Fibroblast of villous mesenchyme (primary cell): ENCODE measurements at places on chromosomes 11 and 22. TPM values are rescaled to one million over a fixed set of nuclear protein-coding genes. Genes with fewer than 3 reads are reported as not detected.

DNA sequence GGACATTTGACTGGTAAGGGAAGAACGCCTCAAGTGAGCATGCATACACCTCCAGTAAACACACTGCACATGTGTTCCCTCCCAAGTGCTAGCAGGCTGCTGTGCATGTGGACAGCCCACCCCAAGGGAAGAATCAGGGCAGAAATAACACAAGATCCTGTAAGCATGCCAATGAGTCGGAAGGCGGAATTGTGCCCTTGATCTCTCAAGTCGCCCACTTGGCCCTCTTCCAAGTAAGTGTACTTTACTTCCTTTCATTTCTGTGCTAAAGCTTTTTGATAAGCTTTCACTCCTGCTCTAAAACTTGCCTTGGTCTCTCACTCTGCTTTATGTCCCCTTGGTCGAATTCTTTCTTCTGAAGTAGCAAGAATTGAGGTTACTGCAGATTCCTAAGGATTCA lies 139.6 kb downstream of the TRPC6 start:
- no peak for DNase-seq

DNA sequence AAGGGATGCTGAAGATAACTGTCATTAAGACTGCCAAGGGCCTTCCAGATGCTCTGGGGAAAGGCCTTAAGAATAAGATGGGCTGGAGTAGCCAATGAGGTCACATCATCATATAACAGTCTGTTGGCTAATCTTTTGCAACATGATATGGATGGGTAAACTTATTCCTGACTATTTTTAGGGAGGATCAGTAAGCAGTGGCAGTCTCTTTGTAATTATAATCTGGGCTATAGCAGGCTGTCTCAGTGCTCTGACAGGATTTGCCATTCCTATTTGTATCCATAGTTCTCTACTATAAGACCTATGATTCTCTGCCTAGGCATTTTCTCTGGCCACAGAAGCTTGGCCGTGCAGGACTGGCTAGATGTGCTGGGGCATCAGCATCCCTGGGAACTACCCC lies 16.1 kb upstream of the CALCB start:
- DNase-seq: no peak

DNA sequence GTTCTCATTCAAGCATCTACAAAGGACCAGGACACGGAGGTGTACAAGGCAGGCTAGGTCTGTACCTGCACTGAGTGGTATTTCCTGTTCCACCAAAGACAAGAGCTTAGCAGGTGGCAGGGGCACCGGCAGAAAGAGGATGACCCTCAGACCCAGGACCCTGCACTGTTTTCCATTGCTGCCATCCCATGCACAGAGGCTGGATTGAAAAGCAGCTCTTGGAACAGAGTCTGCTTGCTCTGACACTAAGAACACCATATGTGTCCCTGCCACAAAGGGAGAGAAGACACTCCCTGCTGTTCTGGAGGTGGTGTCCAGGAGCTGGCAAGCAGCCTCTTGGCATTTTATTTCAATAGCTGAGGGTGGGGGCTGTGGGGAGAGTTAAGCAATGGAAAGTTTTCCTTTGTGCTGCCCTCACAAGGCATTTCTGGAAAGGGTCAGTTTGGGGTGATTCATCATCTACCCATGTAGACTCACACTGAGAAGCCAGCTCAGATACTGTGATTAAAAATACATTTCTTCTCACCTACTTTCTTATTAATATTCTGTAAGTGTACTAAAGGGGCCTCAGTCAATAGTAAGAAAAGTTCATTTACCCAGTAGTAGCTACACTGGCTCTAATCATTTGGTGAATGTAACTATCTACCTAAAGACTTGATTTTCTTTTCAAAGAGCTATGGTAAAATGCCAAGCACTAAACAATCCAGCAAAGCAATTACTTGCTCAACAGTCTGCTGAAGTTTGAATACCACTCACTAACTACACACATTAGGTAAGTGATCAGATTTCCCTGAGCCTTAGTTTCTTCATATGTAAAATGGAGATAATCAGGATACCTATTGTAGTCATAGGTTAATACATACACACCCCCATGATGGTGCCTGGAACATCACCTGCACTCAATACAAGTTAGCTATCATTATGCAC lies 55.2 kb downstream of the SLC1A2 start:
- peak; percentile 87 for DNase-seq

DNA sequence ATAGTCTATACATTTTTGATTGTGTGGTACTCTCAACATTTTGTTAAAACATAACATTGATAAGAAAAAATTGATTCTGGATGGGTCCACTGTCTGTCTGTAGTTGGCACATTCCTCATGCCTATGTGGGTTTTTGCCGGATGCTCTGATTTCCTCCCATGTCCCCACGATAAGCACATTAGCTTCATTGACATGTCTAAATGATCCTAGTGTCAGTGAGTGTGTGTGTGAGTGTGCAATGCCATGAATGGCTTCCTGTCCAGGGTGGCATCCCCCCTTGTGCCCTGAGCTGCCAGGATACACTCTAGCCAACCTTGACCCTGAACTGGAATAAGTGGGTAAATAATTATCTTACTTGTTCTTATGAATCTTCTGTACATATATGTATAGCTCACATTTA lies 5.4 kb downstream of the SFI1 start:
- no peak for DNase-seq

- no peak for DNase-seq
These were observed 72.3 kb upstream of the CRYBB3 start for GRCh38 chr22:25127318-25127717.

- DNase-seq: peak; percentile 87
These were observed 23.7 kb upstream of the PDE3B start for GRCh38 chr11:14619603-14620531.

- DNase-seq: no peak
These were observed 288.5 kb downstream of the OPCML start for GRCh38 chr11:133243832-133244231.

DNA sequence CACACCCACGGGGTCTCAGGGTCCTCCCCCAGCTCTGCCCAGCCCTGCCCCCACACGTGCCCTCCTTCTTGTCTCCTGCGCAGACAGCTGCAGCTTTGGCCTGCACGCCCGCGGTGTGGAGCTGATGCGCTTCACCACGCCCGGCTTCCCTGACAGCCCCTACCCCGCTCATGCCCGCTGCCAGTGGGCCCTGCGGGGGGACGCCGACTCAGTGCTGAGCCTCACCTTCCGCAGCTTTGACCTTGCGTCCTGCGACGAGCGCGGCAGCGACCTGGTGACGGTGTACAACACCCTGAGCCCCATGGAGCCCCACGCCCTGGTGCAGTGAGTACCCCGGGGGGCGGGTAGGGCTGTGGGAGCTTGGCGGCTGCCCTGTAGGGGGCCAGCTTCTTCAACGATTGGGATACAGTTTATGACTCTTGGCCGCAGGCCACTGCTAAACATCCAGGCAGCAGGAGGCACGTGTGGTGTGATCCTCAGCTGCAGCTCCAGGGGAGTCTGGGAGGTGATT lies 30.8 kb downstream of the ST14 start:
- no peak for DNase-seq

DNA sequence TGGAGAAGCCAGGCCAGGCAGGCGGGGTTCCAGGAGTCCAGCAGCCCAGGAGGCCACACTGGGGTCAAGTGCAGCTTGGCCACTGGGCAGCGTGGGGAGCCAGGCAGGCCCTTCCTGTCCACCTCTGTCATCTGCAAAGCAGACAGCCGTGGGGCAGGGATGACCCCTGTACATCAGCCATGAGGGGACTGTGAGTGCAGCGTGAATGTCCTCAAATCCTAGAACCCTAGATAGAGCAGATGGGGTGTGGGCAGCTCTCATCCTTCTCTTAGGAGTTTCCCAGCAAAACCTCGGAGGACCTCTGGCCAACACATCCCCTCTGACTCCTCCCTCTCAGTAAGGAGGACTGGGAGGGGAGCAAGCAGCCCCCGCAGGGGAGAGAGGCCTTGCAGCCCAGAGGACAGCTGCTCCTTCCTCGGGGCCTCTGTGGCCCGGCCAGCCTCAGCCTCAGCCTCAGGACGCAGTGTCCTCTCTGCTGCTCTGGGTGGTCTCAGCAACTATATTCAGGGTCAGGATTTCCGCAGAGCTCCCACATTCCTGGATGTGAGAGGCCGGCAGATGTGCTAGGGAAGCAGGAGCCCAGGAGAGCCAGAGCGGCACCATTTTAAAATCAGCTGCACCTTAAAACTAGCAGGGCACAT lies 820.5 kb downstream of the BRD1 start:
- DNase-seq: no peak

- no peak for DNase-seq
These were observed 1.2 kb downstream of the VEGFB start for GRCh38 chr11:64235437-64236161.

DNA sequence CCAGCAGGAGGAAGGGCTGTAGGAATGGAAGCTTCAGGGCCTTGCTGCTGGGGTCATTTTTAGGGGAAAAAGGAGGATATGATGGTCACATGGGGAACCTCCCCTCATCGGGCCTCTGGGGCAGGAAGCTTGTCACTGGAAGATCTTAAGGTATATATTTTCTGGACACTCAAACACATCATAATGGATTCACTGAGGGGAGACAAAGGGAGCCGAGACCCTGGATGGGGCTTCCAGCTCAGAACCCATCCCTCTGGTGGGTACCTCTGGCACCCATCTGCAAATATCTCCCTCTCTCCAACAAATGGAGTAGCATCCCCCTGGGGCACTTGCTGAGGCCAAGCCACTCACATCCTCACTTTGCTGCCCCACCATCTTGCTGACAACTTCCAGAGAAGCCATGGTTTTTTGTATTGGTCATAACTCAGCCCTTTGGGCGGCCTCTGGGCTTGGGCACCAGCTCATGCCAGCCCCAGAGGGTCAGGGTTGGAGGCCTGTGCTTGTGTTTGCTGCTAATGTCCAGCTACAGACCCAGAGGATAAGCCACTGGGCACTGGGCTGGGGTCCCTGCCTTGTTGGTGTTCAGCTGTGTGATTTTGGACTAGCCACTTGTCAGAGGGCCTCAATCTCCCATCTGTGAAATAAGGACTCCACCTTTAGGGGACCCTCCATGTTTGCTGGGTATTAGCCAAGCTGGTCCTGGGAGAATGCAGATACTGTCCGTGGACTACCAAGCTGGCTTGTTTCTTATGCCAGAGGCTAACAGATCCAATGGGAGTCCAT lies 14.1 kb downstream of the IL10RA start:
- DNase-seq: no peak

GRCh38 chr11:95566211-95566610 lies 223.4 kb downstream of the FAM76B start:
- DNase-seq: peak; percentile 49

DNA sequence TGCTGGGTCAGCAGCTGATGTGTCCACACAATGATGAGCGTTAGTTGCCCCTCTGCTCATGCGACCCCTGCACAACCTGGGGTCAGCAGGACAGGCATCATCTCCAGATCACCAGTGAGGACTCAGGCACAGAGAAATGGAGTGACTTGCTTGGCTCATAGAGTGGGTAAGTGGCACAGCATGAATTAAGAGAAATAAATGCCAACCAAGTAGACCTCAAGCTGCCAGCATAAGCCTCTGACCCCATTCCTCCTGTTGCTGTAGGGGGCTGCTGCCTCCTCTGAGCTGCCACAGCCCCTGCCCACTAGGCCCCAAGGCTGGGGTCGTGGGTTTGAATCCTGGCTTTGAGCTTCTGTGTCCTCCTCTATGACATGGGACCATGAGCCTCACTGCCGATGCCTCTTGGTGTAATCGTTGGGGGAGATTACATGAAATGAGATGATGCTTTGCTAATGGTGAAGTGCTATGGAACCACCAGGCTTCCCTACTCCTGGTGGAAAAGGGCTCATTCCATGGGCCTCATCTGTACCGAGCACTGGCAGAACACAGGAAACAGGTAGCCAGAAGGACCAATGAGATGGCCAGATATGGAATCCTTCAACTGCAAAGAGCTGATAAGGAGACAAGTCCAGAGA lies 33.6 kb downstream of the LRRC32 start:
- DNase-seq: no peak

DNA sequence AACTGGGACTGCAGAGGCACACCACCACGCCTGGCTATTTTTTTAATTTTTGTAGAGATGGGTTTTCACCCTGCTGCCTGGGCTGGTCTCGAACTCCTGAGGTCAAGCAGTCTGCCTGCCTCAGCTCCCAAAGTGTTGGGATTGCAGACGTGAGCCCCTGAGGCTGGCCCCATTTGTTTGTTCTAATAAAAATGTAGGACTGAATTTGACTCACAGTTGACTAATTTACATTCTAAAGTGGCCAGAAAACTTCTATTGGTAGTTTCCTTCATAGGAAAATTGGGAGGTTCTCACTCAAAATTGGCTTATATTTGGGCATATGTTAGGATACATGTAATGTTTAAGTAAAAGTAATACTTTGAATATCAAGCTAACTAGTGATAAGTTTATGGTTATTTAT lies 35.0 kb downstream of the PPFIA1 start:
- no peak for DNase-seq

DNA sequence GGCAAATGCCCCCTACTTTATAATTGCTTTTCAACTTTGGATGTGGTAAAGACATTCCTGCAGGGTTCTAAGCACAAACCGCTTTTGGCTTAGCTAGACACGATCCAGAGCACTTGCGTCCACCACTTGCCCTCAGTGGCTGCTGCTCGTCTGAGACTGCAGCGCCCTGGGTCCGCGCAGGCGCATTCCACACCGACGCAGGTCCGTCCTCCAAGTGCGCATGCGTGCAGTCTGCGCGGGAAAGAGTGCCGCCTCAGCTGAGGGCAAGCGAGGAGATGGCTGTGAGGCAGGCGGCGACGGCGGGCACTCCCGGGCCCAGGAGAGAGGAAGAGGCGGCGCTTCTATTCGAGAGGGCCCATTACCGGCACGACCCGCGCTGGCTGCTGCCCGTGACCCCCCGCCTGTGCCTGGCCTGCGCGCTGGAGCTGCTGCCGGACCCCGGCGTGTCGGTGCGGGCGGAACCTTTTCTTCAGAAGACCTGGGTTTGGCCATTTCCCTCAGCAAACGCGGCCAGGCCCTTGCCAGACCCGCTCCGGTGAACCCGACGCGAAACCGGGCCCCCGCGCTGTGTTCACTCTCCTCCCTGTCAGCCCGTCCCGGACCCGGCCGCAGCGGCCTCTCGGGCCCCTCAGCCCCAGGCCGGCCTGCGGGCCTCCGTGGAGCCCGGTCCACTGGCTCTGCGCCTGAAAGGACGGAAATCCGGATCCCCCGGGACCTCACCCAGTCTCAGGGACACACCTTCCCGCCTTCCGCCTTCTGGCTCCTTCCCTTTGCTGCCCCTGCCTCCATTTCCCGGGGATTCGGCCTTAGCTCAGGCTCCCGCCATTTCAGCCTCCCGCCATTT lies at the start of gene MEI1:
MEI1 (plus strand) TSS at position 240 of the 844 bp plus-strand sequence; CDS start at position 276, 36 bp downstream.
- DNase-seq: peak; percentile 70

DNA sequence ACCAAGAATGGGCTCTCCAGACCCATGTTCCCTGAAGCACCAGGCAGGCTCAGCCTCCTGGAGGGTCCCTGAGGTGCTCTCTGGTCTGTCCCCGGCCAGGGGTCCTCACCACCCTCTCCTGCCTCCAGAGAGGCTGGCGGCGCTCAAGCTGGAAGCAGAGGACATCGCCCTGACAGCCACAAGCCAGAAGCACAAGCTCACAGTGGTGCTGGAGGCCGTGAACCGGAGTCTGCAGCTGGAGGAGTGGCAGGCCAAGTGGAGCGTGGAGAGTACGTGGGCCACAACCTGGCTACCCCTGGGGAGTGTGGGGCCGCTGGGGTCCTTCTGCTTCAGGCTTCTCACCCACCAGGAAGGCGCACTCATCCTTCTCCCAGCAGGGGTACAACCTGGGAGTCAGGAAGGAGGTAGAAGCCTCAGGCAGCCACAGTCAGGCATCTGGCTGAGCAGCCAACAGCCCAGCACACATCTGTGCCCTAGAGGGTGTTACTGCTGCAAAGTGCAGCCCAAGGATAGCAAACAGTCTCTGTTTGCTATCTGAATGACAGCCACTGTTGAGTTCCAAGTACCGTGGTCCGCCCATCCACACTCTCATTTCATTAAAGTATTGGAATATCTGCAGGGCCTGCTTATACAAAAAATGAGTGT lies 8.4 kb downstream of the PARVG start:
- DNase-seq: no peak

Gene TMEM132A
- 29.3 and 40.6 TPM in 2 replicates for total RNA-seq

Gene SOX6
- total RNA-seq: 12.9 and 22.0 TPM in 2 replicates

Gene SYCE3
- not detected in 2 replicates for total RNA-seq

Gene APOL5
- not detected in 2 replicates for total RNA-seq

Gene H19
- 72.5 and 161 TPM in 2 replicates for total RNA-seq
